ENCODE measurements at places on chromosomes 6 and 20.
A peak's percentile ranks its signal among the peaks of the same experiment; 100 is the strongest.

DNA sequence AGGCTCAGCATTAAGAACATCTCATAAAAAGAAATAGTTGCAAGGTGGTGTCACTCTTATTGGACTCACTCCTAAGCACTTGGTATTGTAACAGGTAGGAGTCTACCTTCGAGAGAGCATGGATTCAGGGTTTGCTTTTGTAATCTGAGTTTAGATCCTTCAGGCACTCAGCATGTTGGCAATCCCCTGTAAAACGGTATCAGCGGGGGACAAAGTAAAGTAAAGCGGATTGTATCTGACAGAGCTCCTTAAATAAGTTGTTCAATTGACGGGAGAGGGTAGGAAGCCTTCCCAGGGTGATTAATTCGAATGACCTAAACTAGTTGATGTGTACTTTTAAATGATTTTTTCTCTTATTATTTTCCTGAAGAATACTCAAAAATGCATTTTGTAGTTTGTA is 869.8 kb upstream of the EPHA7 start:
- DNase-seq = no peak

- DNase-seq = peak; percentile 38
Observed at GRCh38 chr6:71419217-71420094, 130.8 kb downstream of the OGFRL1 start.

GRCh38 chr20:12687476-12687875 is 321.3 kb upstream of the SPTLC3 start:
- no peak for DNase-seq

DNA sequence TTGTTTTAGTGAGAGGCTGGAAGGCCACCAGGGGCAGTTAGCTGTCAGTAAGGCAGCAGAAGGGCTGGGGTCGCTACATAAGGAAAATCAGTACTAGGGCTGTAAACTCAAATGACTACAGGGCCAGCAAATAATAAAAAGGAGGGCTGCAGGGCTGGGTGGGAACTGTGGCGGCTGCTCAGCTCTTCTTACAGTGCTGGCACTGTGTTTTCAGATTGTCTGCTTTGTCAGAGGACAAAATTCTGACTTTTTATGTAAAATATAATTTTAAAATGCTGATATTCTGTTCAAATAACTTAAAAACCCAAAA is 23.2 kb downstream of the HLA-A start:
- DNase-seq = no peak

DNA sequence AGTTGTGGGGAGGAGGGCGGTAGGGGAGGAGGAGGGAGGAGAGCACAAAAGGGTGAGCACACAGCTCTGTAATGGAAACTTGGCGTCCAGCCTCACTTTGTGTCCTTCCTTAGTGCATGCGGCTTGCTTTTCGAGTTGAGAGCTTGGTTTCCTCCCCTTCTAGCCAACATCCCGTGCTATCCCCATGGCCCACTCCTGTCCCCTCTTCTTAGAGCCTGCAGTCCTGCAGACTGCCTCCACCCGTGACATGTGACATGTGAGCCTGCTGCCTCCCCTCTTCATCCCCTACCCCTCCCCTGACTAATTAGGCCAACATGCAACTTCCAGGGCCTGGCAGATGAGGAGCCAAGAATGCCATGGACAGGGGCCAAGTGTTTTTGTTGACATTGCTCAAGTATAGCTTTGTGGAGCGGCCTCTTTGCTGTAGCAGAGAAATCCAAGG is 63.2 kb downstream of the SLC24A3 start:
- DNase-seq = peak; percentile 69

Measured in M059J (cell line).